Activated T-cell treated with anti-CD3 and anti-CD28 coated beads, Interleukin-2, amount 50 U/mL, for 1 hour (primary cell): ENCODE measurements at places on chromosomes 12 and 14.

DNA sequence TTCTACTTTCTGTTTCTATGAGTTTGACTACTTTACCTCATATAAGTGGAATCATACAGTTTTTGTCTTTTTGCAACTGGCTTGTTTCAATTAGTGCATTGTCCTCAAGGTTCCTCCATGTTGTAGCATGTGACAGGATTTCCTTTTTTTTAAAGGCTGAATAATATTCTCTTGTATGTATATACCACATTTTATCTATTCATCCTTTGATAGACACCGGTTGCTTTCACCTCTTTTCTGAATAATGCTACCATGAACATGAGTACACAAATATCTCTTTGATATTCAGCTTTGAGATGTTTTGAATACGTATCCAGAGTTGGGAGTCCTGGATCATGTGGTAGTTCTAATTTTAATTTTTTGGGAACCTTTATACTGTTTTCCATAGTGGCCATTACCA lies 65.4 kb downstream of the SPATS2 start:
- no peak for DNase-seq

GRCh38 chr12:105928436-105928835 lies 210.3 kb downstream of the NUAK1 start:
- DNase-seq: no peak

- DNase-seq: no peak
Observed at GRCh38 chr12:13268581-13268980, 72.1 kb downstream of the EMP1 start.

DNA sequence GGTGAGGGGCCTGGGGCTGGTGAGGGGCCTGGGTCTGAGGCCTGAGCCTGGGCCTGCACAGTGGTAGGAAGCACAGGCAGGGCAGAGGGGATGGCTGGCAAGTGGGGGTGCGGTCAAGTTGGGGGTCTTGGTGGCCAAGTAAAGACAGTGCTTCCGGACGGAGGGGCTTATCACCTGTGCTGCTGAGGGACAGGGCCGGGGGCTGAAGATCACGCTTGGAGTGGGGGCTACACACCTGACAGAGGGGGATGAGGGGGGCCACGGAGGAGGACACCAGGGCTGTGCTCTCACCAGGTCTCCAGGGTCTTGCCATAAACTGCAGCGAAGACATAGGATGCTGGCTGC lies 12.2 kb downstream of the TEDC1 start:
- DNase-seq: no peak

DNA sequence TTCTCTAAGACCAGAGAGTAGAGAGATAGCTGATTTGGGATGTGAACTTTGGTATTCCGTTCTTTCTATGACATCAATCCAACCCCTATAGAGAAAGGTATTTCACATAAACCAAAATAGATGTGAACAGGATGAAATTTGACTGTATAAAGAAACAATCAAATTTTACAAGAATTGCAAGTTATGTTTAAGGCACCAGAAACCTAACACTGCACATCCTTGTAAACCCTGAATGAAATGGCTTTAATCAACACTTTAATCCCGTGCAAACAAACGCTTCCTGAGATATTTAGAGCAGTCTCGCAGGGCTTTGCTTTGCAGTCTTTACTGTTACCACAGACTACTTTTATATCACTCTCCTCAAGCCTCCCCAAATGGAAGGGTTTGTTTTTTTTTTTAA lies 125.1 kb downstream of the APAF1 start:
- DNase-seq: no peak

DNA sequence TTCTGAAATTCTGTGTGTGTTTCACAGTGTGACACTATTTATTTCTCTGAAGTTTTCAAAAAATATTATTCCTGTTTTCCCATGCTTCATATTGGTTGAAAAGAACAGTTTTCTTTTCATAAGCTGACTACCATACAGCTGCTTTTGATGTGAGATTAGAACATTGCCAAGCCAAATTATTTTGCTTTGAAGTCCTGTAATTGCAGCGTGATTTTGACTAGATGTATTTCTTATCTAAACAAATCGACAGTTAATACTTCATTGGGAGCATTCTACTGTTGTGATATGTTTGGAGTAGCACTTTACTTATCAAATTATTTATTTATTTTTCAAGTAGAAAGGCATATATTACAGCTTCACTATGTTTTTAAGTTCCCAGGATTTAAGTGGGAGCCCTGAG lies 132.0 kb downstream of the DACT1 start:
- no peak for DNase-seq

- no peak for DNase-seq
Observed at GRCh38 chr12:119942386-119942785, 46.6 kb upstream of the BICDL1 start.

DNA sequence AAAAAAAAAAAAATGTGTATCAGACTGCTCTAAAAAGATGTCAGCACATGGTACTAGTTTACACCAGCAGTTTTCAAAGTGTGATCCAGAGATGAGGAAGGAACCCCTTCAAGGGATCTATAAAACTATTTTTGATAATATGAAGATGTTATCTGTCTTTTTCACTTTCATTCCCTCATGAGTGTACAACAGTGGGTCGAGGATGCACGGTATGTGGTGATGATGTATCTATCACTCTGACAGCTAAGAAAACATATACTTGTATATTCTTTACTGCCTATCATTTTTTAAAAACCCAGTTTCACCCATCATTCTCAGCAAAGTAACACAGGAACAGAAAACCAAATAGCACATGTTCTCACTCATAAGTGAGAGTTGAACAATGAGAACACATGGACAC lies 12.4 kb downstream of the DUSP16 start:
- DNase-seq: no peak

- peak; percentile 40 for DNase-seq
Observed at GRCh38 chr14:31937730-31938346, 139.3 kb upstream of the ARHGAP5 start.

DNA sequence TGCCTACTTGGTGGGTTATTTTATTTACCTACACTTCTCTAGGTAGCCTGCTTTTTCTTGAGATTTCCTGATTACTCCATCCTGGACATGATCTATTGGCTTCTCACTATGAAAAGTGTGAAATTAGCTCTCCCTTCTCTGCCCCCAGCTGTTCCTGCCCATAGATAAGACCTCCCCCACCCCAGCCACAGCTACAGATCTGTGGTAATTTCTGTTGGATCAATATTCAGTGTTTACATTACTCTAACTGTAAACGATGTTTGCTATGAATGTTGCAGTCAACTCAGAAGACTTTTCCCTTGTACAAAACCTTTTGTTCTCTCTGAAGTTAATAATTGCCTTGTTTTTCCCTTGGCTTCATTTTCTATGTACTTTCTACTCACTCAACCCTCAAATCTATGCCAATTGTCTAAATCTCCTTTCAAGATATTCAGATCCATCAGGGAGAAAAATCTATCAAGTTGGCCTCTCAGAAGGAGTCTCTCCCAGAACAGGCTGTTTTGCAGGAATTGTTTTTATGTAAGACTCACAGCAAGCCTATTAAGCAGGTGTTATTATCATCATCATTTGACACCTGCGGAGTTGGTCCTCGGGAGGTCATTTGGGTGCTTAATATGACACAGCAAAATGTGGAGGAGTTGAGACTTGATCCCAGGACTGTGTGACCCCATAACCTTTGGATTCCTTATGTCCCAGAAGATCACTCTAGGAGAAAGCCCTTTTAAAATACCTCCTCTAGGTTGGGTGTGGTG lies 227.4 kb downstream of the SUDS3 start:
- DNase-seq: no peak

DNA sequence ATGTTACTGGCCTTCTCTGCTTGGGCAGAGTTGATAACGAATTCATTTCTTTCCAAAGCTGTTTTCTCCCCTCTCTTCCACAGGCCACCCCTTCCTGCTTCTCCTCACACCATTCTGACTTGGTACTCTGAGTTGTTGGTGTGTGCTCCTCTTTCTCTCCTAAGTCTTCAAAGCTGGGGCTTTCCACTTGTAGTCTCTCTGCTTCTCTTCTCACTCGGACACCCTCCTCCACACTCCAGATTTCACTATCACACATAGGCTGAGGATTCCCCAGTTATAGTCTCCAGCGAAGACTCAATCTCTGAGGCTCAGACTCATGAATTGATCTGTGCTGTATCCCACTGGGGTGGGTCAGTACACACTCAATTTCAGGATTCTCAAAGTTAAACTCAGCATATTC lies 201.0 kb downstream of the SSPN start:
- DNase-seq: no peak

DNA sequence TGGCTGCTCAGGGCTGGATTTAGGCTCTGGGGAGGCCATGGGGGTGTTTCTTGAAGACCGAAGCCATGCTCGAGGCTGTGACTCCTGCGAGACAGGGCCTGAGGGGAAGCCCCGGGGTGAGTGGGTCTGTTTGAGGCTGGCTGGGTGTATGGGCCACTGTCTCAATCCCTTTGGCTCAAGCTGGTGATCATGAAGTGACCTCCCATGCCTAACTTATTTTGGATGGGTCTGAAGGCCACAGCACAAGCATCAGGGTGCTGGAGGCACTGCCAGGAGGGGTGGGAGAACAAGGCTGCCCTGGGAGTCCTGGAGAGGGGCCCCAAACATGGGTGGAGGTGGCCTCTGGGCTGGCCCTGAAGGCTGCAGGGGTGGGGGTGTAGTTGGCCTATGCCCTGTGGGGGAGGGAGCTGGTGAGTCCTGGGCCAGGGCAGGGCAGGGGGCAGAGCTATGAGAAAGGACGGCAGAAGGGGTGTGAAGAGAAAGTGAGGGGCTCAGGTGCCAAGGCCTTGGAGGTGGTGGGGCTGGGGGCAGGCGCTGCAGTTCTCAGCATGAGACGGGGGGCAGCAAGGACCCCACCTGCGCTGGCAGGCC lies 100.9 kb downstream of the KIF26A start:
- peak; percentile 4 for DNase-seq

DNA sequence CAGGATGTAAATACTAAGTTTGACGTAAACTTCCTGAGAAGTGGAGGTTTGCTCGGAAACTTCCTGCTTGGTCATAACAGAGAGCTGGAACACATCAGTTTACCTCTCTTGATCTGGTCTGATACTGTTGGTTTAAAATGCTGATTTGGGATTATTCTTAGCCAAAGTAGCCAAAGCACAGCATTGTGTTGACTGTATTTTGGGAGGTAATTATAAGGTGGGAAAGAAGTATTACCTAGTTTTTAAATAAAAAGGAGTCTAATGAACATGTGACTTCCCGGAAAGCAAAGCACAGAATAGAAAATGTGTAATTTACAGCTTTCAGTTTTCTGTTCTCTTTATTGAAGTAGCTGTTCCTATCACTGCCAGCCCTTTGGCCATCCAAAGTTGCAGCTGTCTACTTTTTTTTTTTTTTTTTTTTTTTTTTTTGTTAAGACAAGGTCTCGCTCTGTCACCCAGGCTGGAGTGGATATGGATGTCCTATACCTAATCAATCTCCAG lies 52.2 kb upstream of the SRP54 start:
- no peak for DNase-seq

DNA sequence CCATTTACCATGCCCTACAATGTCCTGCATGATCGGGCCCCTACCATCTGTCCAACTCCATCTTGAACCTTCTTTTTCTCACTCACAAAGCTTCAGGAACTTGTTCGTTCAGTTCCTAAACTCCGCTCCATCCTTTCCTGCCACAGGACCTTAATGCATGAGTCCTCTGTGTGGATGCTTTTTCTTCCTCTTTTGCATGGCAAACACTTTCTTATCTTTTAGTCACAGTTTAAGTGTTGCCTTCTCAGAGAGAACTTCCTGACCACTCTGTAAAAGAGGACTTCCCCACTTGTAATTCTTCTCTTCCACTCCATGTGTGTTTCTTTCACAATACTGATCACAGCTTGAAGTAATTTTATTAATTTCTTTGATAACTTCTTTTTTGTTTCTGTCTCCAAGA lies 54.4 kb upstream of the ETV6 start:
- no peak for DNase-seq

DNA sequence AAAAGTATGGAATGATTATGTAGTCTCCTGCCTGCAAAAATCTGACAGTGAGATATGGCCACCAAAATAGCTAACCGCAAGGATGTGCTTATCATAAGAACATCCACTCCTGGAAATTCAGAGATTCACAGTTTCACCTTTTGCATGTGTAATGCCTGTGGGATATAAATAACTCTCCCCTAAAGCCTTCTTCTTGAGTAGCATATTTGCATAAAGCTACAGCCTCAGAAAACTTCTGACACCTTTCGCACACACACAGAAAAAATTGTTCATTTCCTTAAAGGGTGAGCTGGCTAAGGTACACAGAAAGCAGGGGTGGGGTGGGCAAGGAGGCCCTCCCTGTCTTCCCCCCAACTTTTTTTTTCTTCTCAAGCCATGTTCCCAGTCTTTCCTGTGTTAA lies 3.1 kb upstream of the IGF1 start:
- no peak for DNase-seq

DNA sequence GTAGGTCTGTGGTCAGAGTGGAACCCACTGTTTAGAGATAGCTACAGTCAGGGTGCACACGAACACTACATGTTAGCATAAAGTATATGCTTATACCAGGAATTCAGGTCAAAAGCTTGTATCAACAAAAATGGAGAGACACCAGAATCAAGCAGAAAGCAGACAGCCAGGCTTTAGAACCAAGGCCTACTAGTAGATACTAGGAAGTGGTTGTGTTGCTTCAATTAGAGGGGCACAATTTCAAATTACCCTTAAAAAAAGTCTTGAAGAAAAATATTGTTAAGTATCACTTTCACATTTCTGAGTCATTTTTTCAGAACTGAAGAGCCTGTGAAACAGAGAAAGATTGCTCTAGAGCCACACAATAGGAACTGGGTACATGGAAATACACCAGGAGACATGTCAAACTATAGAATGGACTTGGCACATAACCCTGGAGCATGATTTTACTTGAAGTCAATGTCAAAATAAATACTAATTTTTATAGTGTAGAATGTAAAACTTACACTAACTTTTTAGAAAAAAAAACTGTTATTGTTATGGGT lies 41.6 kb downstream of the LRRC9 start:
- no peak for DNase-seq

- DNase-seq: no peak
Observed at GRCh38 chr12:4865246-4865645, 44.5 kb upstream of the KCNA1 start.

- no peak for DNase-seq
Observed at GRCh38 chr12:48235796-48236333, 32.8 kb upstream of the OR10AD1 start.

DNA sequence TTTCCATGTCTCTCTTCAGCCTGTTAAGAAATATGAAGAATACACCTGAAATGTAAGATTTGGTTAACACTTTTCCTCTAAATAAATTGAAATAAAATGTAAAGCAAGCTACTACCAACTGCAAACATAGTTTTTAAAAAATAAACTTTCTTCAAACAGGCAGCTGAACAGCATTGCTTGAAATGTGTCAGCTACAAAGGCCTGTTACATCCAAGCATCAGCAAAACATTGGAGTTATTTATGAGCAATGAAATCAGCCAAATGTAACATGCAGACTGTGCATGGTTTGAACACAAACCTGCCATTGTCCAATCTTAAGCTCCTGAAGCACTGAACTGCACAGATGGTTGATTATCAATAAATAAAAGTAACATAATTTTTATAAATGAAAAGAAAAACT lies 291.3 kb downstream of the ACSS3 start:
- DNase-seq: no peak

DNA sequence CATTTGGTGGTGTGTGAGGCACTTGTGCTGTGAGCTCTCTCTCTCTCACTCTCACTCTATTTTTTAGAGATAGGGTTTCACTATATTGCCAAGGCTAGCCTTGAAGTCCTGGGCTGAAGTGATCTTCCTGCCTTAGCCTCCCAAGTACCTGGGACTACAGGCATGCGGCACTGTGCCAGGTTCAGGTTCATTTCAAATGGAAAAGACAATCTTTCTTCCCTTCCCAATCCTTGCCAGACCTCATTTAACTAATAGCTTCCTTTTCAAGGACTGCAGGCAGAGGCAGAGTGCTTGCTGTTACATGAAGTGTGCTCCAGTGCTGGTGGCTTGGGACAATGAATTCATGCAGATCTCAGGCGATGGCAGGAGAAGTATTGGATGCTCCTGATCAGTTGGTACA lies 73.2 kb upstream of the BICD1 start:
- DNase-seq: no peak
